ENCODE measurements at places on chromosomes 3 and 15.

DNA sequence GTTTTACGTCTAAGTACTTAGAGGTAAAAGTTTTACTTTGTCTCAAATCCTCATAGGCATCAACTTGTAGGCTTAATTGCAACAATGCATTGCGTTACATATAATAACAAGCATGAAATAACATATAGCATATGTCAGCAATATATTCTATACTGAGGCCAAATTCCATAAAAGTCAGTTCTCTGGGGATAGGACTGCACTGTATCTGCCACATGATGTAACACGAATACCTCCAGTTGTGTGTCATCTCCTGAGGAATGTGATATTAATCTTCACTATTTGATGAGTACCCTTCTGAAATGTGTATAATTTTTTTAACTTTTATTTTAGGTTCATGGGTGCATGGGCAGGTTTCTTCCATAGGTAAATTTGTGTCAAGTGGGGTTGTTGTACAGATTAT lies 126.4 kb downstream of the IMPG2 start:
- DNase-seq = no peak

DNA sequence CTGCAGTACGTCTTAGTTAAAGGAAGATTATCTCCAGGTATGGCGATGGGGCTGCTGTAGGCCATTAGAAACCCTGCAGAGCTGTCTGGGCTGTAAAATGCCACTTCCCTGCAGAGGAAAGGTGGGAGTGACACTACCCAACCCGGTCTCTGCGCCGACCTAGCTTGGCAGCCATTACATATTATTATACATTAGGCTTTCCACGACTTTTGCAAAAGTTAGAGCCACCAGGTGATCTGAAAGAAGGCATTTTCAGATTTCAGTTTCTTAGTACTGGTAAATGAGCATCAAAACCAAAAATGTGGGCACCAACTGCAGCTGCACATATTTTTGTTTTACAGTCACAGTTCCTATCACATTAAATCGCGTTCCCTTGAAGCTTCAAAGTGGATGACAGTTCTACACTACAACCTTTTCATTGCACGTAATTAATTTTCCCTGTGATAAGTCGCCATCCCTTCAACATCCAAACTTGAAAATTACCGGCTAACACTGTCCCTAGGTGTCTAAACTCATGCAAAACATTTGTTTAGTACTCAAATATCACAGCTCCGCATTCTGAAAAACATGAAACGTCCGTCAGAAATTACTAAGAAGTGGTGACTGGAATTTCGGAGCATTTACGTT lies 81.4 kb upstream of the CHD2 start:
- DNase-seq = no peak

DNA sequence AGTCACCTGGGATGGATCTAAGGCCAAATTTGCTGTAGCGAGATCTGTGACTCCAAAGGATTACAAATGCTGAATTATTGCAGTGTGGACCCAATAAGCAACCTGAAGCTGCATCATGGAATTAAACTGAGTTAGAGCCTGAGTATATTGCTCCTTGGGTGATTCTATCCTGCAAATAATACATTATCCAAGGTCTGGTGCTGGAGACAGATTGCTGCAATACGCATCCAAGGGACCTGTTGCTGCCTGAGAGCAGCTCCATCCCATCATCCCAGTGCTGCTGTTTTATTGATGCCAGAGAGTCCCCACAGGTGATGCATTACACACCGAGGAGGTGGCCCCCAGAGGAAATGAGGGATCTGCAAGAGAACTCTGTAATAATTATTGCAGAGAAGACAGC lies 31.6 kb upstream of the PCSK6 start:
- DNase-seq = no peak

DNA sequence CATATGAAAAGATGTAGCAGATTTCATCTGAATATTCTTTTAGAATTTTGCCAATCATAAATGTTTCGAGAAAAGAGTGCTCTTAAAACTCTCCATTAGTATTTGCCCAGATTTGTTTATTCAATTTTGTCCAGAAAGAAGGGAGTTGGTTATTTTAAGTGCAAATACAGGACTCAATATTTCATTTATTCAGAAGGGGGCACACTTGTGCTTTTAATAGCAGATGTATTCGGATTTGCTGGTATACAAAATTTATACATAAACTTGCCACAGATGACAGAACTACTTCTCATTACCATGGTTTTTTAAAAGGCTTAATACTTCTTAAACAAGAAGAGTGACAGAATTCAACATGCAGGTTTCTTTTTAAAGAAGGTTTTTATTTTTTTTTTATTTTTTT lies 69.8 kb upstream of the GRM7 start:
- no peak for DNase-seq

- DNase-seq = no peak
Measured at GRCh38 chr15:65857718-65858402, 11.4 kb upstream of the RAB11A start.

GRCh38 chr3:140434261-140434905 lies 243.5 kb upstream of the TRIM42 start:
- no peak for DNase-seq

DNA sequence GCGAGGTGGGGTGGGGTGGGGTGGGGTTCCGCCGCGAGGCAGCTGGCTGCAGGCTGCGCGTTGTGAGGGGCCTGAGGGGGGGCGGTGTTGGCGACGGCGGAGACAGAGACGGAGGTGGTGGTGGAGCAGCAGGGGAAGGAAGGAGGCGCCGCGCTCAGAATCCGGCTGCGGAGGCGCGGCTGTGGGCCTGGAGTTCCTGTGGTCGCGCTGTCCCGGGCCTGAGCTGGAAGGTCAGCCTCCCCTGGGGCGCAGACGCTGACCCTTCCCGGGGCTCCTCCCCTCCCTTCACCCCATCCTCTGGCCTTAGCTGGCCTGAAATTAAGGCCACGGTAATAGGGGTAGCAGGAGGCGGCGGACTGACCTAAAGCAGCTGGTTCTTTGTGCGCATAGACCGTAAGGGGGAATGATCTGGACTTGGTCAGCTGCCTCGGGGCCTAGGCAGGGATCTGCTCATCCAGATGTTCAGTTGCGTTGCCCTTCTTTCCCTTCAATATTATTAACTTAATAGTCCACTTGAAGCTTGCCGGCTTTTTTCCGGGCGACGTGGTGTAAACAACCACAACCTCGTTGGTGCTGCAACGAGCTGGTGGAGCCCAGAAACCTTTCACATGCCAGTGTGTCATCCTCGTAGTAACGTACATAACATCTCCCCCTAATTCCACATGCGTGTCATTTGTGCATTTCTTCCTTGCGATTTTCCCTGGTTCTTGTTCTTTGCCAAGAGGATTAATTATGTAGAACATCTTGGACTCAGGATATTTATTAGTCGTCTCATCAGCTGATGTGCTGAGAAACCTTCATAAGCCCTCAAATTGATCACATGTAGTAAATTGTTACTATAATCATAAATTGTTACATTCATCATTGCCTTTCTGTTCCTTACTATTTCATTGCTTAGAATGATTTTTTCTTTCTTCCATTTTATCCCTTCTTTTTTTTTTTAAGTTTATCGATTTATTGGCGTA lies 626 bp downstream of the SEC62 start:
- DNase-seq = no peak

GRCh38 chr15:71501344-71502076 lies 308.8 kb upstream of the NR2E3 start:
- no peak for DNase-seq

DNA sequence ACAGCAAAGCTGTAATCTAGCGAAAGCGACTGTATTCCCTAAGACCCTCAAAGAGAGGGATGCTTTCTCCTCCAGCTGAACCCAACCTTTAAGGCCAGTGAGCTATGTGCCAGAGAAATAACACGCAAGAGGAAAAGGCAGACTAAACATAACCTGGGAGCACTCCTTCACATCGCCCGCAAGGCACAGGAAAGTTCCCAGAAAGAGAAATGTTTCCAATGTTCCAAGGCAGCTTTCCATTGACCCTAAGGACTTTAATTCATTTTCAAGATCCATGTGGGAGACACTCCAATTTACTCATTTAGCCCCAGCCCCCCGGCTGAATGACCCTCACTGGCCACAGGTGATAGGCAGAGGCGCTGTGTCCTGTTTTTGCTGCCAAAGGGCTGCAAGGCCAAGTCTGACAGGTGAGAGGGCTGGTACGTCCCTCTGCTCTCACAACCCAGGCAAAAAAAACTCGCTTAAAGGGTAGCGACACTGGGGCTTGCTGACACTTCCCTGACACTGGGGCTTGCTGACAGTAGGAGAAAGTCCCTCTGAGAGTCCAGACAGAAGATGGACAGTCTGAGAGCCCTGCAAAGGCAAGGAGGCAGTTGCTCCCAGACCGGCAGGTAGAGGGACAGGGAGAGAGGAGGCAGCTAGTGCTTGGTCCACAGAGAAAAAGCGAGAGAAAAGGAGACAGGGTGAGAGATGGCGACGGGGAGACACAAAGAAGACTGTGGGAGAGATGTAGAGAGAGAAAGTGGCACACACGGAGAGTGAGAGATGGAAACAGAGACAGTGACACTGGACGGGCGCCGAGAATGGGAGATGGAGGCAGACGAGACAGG lies 702 bp downstream of the ARHGEF3 start:
- DNase-seq = no peak

GRCh38 chr3:133106169-133106568 lies 68.0 kb downstream of the TMEM108 start:
- DNase-seq = no peak

- DNase-seq = no peak
Measured at GRCh38 chr3:13092621-13093617, 19.7 kb upstream of the IQSEC1 start.

DNA sequence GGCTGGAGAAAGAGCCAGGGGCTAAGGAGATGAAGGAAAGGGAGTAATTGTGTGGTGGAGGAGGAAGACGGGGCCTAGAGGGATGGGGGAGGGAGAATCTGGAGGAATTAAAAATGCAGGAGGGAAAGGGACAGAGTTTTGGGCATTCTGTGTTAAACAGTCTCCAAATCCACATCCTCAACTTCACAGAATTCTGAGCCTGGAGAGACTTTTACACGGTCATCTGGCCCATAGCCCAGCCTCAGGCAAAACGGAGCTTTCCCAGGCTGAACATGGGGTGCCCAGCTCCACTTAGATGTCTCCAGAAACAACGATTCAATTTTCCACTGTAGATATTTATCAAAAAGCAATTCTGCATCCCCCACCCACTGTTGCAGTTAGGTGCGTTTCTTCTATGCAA lies 137.6 kb upstream of the HACD2 start:
- DNase-seq = no peak

GRCh38 chr15:39127925-39128617 lies 452.8 kb upstream of the THBS1 start:
- no peak for DNase-seq

DNA sequence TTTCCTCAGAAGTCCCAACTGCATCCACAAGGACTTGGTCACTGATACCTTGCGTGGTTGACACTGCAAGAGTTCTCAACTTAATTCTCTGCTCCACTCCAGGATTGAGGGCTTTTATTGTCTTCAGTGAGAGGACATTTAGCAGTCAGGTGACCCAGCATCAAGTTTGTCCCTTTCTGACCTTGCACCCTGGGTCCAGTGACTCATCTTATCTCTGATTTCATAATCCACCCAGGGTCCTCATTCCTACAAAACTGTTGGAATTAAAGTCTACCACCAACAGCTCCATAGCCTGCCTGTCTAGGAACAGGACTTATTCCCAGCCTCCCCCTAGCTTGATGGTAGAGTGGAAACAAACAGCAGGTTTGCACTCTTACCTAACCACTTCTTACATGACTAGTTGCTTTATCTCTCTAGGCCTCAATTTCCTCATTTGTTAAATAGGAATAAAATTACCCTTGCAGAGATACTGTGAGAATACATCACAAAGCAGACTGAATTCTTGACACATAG lies 151.3 kb upstream of the LPP start:
- no peak for DNase-seq

DNA sequence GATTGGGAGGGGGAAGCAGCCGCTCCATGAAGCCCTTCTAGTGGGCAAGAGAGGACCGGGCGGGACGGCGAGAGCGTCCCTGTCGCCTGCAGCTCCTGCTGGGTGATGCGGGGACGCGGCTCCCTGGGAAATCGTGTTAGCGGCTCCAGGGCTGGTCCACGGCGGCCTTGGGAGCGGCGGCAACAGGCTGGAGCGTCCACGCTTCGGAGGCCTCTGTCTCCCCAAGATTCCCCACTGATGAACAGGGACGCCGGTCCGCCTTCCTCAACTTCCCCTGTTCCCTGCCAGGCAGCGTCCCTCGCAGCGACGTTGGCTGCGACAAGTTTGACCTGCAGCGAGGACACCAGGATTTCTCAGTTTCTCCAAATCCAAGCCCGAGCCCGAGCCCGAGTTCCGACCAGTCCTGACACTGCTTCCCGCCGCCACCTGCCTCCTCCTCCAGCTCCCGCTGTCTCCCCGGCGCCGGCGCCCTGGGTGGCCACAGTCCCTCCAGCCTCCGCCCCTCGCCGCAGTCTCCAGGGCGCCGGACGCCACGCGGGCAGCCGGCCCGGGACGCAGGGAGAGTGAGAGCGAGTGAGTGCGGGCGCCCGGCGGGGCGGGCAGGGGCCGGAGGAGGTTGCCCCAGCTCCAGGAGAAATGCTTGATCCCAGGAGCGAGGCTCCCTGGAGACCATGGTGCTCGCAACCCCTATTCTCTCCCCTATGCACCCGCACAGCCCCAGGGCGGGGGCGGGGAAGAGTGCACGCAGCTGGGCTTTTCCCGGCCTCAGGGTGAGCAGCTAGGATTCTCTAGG lies 78.1 kb upstream of the RNF7 start:
- DNase-seq = no peak

- DNase-seq = no peak
Measured at GRCh38 chr15:66927201-66928077, 138.0 kb upstream of the SMAD3 start.

GRCh38 chr3:33575311-33575710 lies 135.1 kb upstream of the UBP1 start:
- DNase-seq = no peak

DNA sequence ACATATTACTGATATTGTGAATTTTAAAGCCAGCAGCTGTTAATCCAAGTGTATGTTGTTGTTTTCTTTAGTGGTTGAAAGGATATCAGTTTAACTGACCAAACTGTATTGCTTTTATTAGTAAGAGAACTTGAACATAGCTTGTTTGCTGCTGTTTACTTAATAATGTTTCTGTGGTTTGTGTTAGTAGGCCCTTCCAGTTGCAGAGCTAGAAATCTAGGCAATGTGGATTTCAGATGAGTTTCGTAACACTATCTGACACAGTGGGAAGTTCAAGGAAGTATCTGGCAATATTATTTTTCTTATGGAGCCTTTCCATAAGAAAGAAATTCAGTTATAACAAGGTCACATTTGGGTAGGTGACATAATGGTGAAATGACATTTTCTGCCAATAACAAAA lies 18.5 kb downstream of the ZNF609 start:
- no peak for DNase-seq

DNA sequence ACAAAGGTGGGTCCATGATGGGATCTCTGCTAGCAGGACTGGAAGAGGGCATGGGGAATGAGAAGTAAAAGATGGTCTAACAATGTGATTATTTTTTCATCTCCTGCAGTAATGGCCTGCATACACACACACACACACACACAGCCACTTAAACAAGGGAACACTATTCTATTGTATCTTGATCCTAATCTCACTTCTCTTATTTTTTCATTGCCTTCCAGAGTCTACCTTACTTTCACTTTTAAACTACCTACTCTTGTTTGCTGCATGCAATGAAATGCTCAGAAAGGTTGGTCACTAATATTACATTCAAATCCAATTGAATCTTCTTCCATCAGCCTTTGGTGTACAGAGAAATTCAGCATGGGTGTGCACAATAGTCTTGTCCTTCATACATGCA lies 853.8 kb downstream of the IGSF11 start:
- no peak for DNase-seq
